ENCODE measurements at places on chromosomes 6 and 20.

DNA sequence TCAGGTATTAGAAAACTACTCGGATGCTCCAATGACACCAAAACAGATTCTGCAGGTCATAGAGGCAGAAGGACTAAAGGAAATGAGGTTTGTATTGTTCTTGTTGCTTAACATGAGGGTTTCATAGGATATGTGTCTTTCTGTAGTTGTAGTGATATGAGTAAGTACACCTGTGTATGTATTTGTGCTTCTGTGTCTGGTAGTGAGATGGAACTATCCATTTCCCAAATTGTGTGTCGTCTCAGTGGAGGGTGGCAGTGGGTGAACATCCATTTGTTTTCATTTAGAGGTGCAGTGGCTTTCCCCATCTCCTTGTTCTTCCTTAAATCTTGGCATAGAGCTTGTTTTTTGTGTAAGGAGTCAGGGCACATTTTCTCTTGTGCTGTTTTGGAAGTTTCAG, 8.2 kb downstream of the ASXL1 start:
- DNase-seq: no peak

- DNase-seq: peak; percentile 15
Measured at GRCh38 chr6:151765444-151765886, 42.0 kb upstream of the ESR1 start.

GRCh38 chr6:167858842-167859664, 32.3 kb downstream of the AFDN start:
- no peak for DNase-seq

- DNase-seq: no peak
Measured at GRCh38 chr6:99185525-99185924, 163.9 kb downstream of the FAXC start.

GRCh38 chr20:54173653-54174456, at the start of gene CYP24A1:
Gene CYP24A1 (minus strand): TSS chr20:54173986. CDS start chr20:54173579, 407 bp downstream.
- no peak for DNase-seq

GRCh38 chr6:117469356-117469755, 13.1 kb upstream of the DCBLD1 start:
- DNase-seq: no peak

DNA sequence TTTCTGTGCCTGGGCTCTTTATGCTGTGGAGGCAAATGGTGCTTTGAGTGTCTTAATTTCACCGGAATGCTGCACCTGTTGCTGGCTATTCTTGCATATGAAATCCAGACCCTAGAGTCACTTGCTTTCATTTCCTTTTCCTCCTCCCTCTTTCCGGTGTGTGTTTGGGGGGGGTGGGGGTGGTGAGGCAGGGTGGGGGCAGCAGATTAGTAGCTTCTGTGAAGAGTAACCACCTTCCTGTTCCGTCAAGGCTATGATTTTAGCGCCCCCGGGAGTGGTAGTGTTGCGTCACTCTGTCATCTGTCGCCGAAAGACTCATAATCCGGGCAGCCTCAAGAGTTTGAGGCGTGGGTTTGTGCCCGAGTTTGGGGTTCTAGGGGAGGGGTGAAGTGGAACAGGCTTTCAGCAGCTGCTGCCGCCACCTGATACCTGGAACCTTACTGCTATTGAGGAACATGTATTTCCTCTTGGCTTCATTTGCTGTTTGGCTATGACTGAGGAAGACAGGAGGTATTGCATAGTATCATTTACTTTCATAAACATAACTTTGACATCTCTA, 49.1 kb downstream of the UTRN start:
- DNase-seq: peak; percentile 72

GRCh38 chr6:5308066-5308465, 46.8 kb downstream of the FARS2 start:
- DNase-seq: no peak

DNA sequence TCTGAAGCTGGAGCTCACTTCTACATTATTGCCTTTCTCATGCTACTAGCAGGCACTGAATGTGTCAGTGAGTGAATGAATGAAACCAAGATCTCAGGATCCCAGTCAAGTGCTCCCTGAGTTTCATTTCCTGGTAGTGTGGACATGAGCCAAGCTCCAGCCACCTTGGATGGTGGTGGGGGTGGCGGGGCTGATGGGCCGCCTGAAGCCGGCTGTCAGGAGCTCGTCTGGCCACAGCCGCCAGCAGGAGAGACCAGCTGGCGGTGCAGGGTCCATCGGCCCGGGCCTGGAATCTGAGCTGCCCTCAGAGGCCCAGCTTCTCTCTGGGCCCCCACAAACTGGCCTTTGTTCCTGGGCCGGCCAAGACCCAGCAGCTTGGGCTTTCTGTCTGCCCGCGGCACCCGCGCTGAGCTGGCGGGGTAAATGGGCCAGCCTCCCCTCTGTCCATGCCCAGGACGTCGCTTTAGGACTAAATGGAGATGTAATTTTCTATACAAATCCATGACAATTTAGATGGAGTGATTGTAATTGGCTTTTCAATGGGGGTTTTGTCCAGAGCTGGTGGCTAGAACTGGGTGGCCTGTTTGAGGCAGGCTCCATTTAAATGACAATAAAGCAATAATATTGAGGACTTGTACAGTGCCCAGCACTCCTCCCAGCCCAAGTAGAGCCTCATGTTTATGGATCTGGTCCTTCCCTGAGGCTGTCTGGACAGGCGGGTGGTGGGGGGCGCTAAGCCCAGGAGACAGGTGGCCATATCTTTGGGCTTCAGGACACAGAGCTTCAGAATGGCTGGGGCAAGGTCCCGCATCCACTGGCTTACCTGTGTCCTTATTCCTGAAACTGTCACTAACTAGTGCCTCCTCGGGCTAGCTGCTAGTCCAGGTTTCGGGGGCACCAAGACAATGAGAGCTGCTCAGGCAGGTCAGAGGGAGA, 43.5 kb downstream of the NOL4L start:
- DNase-seq: no peak

All from stimulated activated CD4-positive, alpha-beta T cell treated with anti-CD3 and anti-CD28 coated beads, Interleukin-2, amount 100 ng/mL, for 4 hours (primary cell).